LHCN-M2 (cell line): ENCODE measurements at places on chromosomes 2 and 18. TPM values are rescaled to one million over a fixed set of nuclear protein-coding genes. Genes with fewer than 3 reads are reported as not detected.

UGT1A5 gene
- total RNA-seq: not detected in 2 replicates

IL1A gene
- total RNA-seq: not detected in 2 replicates

CYS1 gene
- total RNA-seq: 0.13 TPM in 1 of 2 replicates, not detected in the other

CMPK2 gene
- not detected in 2 replicates for total RNA-seq

C2orf66 gene
- 0.32 TPM in 1 of 2 replicates, not detected in the other for total RNA-seq

ACTR2 gene
- total RNA-seq: 93.4 and 117 TPM in 2 replicates

DQX1 gene
- total RNA-seq: not detected in 2 replicates

LDLRAD4 gene
- total RNA-seq: 0.58 TPM in 1 of 2 replicates, not detected in the other

POTEF gene
- total RNA-seq: not detected in 2 replicates

MOGAT1 gene
- total RNA-seq: not detected in 2 replicates

ACTG2 gene
- 2.3 and 2.9 TPM in 2 replicates for total RNA-seq

STAT4 gene
- total RNA-seq: 0.13 and 0.75 TPM in 2 replicates

HEATR5B gene
- total RNA-seq: 13.6 and 14.0 TPM in 2 replicates

ZNF804A gene
- total RNA-seq: 0.29 TPM in 1 of 2 replicates, not detected in the other

SIX3 gene
- not detected in 2 replicates for total RNA-seq

APOB gene
- not detected in 2 replicates for total RNA-seq

KCNG2 gene
- 0.06 and 0.13 TPM in 2 replicates for total RNA-seq

POLR1B gene
- 14.6 and 14.8 TPM in 2 replicates for total RNA-seq

RBKS gene
- 1.5 and 2.1 TPM in 2 replicates for total RNA-seq

ALPI gene
- not detected in 2 replicates for total RNA-seq

KCNS3 gene
- 1.1 and 3.4 TPM in 2 replicates for total RNA-seq

LRP2 gene
- not detected in 2 replicates for total RNA-seq

- DNase-seq: peak; percentile 62
Measured at GRCh38 chr2:63050334-63051041, at the start of gene OTX1. Gene OTX1 (plus strand): TSS chr2:63050830. CDS start chr2:63052991, 2,161 bp downstream.

GRCh38 chr2:190582019-190582418 is 47.5 kb upstream of the NEMP2 start:
- DNase-seq: no peak

DNA sequence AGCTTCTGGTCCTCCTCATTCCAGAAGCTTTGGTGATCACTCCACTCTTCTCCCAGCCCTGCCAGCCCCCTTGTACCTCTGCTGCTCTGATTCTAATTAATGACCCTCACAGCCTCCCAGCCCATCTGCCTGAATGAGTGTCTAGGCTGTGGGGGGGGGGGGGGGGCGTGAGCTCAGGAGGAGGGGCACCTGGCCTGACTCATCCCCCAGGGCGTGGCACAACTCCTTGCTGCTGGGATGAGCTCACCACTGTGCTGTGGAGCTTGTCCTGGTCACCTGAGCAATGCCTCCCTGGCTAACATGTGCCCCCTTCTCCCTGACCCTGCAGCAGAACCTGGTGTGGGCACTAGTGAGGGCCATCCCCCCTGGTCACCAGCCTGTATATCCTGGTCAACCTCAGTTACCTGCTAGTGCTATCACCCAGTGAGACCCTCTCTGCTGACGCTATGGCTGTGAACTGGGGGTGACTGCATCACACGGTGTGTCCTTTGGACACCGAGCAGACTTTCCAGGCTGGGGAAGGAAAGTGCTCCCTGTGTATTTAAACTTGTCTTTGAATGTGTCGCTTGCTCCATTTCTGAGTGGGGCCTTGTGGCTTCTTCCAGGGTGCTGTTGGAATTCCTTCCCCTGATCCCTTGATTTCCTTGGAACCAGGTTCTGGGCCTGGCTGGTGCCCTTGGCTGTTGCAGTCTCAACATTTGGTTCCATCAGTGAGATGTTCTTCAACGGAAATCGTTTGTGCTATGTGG is 41.5 kb upstream of the PUM2 start:
- no peak for DNase-seq

DNA sequence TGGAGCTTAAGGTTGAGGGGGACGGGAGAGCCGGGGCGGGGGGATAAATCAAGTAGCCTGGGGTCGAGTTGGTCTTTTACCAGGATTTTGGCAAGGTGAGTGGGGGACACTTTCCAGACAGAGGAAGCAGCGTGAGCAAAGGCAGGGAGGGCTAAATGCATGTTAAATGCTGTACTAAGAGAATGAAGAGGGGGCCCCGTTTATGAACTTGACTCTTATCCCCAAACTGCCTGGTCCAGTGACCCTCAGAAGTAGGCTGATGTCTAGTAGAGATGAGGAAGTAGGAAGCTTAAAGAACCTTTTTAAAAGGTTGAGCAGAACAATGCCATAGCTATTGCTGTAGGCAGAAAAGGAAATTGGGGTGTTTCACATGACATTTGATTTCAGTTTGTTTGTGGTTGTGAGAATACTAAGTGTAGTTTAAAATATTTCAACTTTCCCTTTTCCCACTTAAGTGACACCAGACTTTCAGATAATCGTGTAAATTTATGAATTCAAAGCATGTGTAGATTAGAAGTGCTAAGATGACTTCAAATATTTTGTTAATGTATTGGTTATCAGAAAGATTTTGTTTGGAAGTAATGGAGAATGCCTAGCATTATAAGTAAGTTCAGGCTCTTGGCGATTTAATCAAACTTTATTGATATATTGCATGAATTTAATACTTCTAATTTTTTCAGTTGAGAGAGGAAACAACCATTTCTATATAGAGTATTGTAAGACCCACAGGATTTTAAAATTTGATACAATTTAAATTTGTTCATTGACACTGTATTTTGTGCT is 1.8 kb downstream of the REL start:
- DNase-seq: no peak

DNA sequence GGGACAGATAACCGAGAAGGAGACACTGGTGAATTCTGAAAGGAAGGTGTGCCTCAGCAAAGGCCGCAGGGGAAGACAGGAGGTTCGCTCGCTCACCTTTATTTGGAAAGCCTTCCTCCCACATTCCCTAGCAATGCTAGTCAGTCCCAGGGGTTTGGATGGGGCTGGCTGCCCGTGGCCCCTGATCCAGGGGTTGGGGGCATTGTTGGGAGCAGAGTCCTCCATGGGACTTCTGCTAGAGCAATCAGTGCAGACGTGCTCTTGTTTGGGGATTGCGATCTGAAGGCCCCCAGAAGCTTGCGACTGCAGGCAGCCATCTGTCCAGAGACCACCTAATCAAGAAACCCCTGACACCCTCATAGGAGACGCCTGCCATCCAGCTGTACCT is 6.0 kb upstream of the CYP27C1 start:
- no peak for DNase-seq

GRCh38 chr2:31972059-31972458 is 38.7 kb downstream of the MEMO1 start:
- DNase-seq: no peak

DNA sequence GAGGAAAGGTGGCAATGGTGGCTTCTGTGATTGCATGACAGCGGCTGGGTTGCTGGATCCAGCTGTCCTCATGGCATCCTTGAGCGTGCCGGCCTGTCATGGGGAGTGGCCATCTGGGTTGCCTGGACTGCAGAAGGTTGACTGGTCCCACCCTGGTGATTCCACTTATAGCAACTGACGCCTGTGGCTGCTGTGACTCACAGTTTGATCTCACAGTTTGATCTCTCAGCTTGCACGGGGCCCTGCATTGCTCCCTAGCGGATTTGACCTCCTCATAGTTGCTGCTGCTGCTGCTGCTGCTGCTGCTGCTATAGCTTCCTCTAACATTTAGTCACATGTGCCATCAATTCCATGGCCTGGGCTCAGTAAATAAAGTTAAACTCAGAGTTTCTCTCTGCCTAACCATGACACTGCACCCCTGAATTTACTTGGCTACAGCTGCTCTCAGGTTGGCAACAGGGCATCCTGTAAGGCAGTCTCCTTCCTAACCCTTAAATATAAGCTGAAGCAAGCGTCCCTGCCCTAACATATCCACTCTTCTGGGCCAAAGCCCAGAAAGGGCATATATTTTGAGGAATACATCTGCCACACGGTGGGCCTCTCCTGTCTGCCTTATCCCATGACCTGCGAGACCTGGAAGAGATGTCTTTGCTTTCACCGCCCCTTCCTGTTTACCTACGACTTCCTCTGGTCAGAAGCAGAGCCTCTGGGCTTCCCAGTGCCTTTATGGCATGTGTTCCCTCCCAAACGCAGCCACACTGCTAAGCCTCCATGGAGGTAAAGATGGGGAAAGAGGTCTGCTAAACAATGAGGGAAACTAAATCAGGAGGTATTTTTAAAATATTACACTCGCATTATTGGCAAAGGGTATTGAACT is 37.8 kb upstream of the CCDC150 start:
- DNase-seq: peak; percentile 98

- DNase-seq: no peak
Measured at GRCh38 chr2:134897932-134898331, 20.7 kb upstream of the CCNT2 start.

- DNase-seq: peak; percentile 23
Measured at GRCh38 chr2:179768765-179769164, 92.6 kb downstream of the ZNF385B start.

GRCh38 chr2:89845532-89845931 is 1154.1 kb downstream of the RPIA start:
- no peak for DNase-seq

DNA sequence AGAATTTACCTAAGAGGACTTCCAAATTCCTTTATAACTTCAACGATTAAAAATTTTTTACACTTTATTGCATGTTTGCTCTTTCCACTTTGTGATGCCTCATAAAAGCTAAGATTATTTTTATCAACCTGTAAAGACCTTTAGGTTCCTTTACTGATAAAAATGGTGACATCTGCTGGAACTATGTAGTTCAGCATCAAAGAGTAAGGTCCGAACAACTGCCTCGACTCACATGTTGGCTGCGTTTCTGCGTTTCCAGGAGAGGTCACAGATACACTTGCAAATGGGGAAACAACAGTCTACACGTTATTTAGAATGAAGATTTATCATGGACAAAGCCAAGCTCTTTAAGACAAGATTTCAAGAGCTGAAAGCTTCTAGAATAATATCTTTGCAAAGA is 18.8 kb upstream of the TMX3 start:
- peak; percentile 33 for DNase-seq

- no peak for DNase-seq
Measured at GRCh38 chr2:8790739-8791162, 46.7 kb downstream of the KIDINS220 start.

GRCh38 chr2:99158599-99158998 is 3.8 kb downstream of the LIPT1 start:
- no peak for DNase-seq

- no peak for DNase-seq
Measured at GRCh38 chr2:143586119-143586518, 456.9 kb downstream of the ARHGAP15 start.

DNA sequence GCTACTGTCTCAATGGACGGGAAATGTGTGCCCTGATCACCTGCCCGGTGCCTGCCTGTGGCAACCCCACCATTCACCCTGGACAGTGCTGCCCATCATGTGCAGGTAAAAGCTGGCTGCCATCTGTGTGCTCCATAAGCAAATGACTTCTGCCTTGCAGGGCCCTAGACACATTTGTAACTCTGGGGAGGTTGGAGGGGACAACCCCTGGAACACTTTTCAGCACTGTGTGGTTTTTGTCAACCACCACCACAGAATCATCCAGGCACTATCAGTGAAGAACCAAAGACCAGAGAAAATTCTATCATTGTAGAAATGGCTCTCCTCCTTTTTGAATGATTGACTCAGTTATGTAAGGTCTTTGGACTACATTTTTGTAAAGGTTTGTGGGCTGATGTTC is 84.3 kb downstream of the FEZ2 start:
- no peak for DNase-seq

GRCh38 chr18:3391704-3392466 is 58.1 kb upstream of the TGIF1 start:
- no peak for DNase-seq

GRCh38 chr18:44826418-44827259 is 146.0 kb downstream of the SETBP1 start:
- peak; percentile 82 for DNase-seq

GRCh38 chr2:120767486-120768005 is 31.9 kb downstream of the GLI2 start:
- DNase-seq: no peak

GRCh38 chr18:51006948-51007789 is 22.8 kb upstream of the SMAD4 start:
- DNase-seq: no peak

DNA sequence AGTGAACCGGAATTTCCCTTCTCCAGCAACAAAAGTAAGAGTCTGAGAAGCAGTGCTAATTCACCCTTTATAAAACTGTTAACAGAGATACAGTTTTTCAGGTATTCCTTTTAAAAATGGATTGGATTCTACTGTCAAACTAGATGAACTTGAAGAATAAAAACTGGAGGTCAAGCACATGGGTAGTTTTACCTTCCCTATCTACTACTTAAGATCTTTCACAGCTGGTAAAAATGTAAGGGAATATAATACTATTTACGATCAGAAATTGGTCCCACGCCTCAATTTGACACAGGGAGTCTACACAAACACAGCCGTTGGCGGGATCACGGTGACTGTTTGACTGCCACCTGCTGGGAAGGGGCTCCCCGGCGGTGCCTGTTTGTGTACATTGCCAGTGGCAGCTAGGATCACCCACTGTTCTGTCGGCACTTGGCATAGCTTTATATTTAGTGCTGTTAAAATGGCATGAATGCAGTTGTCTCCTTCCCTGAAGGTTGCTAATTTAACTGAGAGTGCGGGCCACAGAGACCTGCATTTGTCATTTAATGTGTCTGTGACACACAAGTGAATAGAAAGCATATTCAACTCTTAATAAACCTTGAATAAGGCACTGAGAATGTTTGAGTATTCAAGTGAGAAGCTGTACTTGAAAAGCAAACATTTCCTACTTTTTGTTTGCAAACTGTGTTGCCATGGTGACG is 59.5 kb downstream of the ABCG8 start:
- no peak for DNase-seq

DNA sequence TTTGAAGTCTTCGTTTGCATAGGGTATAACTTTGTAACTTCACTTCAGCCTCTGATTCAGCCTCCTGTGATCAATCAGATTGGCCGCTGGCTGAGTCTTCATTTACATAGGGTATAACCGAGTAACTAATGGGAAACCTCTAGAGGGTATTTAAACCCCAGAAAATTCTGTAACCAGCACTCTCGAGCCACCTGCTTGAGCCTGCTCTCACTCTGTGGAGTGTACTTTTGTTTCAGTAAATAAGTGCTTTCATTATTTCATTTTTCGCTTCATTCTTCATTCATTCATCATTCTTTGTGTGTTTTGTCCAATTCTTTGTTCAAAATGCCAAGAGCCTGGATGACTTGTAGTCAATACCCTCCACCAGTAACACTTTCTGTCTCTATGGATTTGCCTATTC is 56.4 kb downstream of the CCDC85A start:
- DNase-seq: no peak

DNA sequence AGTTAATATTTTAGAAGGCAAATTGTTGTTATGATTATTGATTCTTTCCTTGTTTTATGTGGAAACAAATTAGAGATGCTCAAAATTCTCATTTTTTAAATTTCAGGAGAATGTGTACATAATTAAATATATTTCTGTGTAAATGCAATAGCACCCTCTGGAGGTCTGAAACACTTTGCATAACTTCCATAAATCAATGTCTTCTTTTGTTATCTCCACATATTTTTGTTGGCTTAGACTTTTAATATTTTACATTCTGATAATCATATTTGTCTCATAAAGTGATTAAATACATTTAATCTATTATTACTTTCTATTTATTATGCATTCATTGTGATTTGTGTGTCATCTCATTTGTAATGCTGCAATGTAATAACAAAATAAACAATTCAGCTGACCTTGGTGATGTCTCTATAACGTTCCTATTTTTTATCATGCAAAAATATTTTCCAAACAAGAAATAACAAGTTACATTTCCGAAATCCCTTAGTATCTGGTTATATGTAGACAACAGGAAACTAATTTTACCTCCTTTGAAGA is 201.8 kb upstream of the GALNT5 start:
- DNase-seq: peak; percentile 69

- no peak for DNase-seq
Measured at GRCh38 chr2:57396355-57397098, 650.1 kb upstream of the VRK2 start.

GRCh38 chr2:74503506-74504475 is 3.7 kb downstream of the PCGF1 start:
- no peak for DNase-seq
